ENCODE measurements at places on chromosomes 6 and 20.

DNA sequence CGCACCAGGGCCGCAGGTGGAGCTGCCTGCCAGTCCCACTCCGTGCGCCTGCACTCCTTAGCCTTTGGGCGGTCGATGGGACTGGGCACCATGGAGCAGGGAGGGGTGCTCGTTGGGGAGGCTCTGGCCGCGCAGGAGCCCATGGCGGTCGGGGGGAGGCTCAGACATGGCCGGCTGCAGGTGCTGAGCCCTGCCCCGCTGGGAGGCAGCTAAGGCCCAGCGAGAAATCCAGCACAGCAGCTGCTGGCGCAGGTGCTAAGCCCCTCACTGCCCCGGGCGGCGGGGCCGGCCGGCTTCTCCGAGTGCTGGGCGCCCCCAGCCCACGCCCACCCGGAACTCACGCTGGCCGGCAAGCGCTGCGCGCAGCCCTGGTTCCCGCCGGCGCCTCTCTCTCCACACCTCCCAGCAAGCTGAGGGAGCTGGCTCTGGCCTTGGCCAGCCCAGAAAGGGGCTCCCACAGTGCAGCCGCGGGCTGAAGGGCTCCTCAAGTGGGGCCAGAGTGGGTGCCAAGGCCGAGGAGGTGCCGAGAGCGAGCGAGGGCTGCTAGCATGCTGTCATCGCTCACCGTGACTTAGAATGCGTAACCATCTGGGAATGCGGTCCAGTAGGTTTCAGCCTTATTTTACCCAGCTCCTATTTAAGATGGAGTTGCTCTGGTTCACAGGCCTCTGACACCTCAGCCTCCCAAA, 77.3 kb downstream of the C6orf52 start:
- DNase-seq = no peak

GRCh38 chr6:31651602-31652191, 764 bp downstream of the BAG6 start:
- DNase-seq = no peak

DNA sequence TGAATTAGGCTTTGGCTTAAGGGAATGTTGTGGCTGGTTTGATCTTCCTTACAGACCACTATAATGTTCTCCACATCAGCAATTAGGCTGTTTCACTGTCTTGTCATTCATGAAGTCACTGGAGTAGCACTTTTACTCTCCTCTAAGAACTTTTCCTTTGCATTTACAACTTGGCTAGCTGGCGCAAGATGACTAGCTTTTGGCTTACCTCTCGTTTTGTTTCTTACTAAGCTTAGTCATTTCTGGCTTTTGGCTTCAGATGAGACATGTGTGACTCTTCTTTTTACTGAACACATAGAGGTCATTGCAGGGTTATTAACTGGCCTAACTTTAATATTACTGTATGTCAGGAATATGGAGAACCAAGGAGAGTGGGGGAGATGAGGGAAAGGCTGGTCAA, 143.2 kb downstream of the PTCHD4 start:
- no peak for DNase-seq

DNA sequence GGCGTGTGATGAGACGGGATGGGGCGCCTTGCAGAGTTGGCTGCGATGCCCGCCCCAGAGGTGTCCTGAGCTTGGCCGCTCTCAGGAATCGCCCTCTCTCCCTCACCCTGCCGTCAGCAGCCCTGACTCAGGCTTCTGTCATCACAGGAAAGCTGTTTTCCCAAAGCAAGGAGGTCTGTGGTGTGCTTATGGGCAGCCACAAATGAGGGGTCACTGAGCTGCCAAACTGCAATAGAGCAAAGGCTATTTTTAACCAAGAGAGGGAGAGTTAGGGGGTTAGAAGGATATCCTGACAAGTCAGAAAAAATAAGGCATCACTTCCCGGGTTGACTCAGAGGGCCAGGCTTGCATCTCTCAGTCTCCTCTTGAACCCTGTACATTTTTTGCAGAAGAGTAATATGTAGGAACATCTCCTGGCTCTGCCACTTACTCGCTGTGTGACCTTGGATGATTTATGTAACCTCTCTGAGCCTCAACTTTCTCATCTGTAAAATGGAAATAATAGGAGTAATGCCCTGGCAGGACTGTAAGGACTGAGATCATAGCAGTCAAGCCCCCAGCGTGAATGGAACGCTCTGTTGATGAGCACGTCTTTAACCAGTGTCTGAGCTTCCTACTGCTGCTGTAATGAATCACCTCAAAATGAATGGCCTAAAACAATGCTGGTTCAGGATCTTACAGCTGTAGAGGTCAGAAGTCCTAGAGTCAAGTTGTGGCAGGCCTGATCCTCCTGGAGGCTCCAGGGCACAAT, 181.9 kb downstream of the NFATC2 start:
- DNase-seq = no peak

DNA sequence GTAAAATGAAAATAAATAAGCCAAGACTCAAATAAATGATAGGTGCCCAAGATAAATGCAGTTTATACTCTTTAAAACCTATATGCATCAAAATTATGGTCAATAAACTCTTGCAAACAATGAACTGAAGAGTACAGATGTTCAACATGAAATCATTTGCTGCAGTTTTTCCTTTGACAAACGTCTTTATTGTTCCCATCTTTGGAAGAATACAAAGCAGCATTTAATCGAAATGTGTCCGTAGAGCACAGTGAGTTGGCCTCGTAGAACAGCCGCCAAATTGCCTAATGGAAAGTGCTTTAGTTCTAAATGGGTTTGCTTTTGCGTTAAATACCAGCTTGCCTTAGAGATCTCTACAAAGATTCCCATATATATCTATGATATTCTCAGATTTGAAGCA, 447.4 kb downstream of the PKHD1 start:
- DNase-seq = no peak

- no peak for DNase-seq
Measured at GRCh38 chr6:53090576-53090975, 25.4 kb downstream of the FBXO9 start.

DNA sequence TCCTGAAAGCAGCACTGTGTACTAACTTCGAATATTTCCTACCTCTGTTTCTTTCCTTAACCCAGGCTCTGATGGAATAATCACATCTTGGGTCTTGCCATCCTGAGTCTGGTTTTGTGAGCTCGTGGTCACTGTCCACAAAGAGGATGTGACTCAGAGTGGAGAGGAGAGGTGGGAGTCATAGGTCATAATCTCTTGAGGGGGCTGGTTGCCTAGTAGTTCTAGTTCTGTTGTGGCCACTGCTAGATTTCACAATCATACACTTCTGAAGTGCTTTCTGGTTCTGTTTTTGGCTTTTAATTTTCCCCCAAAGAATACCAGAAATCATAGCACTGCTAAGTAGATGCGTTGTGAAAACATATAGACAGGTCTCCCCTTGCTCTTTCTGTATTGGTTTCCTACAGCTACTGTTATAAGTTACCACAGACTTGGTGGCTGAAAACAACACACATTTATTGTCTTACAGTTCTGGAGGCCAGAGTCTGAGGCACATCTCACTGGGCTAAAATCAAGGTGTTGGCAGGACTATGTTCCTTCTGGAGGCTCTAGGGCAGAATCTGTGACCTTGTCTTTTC, 102.8 kb downstream of the NRSN1 start:
- DNase-seq = no peak

- DNase-seq = no peak
Measured at GRCh38 chr6:48255094-48255493, 144.1 kb upstream of the PTCHD4 start.

DNA sequence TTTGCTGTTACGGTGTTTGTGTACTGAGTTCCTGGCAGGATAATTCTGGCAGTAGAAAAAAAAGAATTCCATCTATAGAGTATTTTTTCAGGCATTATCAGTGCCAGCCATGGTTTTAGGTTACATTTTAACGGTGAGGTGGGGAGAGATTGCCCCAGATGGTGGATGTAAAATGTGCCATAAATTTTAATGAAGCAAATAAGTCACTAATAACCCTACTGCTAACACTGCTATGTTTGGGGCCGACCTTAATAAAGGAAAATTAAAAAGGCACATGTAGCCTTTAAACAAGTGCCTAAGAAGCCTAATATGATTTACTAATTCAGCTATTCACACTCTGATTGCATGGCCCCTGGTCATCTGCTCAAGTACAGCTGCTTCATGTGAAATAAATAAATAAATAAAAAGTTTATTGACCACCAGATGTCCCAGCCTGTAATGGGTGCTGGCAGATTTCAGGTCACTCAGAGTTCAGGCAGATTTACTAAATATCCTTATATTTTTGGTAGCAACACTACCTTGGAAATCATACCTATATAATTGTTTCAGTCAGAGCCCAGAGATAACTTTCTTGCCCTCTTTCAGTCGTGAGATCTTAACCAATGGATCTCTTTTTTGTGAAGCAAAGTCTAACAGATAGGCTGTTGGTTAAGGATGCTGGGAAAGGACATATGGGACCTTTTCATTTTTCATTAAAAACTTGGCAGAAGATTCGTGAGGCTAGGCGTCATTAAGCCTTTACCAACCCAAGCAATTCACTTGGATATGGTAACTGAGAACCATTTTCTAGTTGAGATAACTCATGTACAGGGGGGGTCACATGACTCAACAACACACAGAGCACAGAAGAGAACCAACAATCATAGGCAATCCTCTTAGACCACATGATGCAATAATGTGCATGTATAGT, 495.0 kb upstream of the NRSN1 start:
- DNase-seq = no peak
